ENCODE measurements at places on chromosomes 13 and 19.

- peak; percentile 92 for DNase-seq
Measured at GRCh38 chr19:49133621-49134454, 14.5 kb downstream of the PPFIA3 start.

- DNase-seq, result no peak
Measured at GRCh38 chr19:15995536-15995935, 46.7 kb downstream of the OR10H4 start.

DNA sequence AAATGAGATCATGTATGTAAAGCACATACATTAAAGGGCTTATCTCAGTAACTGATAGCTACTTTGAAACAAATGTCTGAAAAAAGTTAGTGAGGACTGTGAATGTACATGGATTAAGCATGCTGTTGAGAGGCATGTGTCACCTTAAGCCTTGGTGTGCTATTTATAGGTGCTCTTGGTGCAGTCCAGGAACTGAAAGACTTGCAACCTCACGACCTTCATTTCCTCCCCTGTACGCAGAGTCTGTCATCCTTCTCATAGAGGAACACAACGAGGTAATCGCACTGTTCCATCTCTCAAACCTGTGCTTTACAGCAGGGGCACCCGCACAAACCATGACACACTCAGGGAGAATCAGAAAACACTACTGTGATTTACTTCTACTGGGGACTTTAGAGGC is 65.6 kb downstream of the UFM1 start:
- no peak for DNase-seq

GRCh38 chr13:65856431-65856830 is 1373.7 kb downstream of the PCDH9 start:
- DNase-seq, result no peak

DNA sequence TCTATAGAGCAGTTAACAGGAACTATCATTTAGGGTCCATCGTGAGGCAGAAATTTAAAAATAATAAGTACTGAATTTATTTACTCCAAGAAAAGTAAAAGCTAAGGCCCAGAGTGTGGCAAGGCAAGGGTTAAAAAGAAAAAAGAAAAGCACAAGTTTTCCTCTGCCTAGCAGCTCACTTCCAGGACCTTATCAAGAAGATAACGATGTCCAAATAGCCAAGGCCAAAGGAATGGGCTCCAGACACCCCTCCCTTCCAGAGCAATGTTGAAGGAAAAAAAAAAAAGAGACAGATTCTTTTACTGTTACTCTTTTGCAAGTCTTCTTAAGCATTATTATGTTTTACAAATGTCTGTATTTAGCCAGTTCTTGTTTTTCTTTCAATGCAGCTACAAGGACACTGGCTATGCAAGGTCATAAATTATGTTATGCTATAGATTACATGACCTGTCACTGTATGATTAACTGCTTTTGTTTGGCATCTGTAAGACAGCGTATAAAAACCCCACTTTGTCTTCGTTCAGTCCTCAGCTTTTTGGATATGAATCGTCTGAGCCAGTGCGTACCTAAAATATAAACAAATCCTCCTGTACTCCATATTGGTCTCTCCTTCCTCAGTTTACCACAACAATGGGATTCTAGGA is 2.9 kb upstream of the ZNF700 start:
- DNase-seq, result no peak

DNA sequence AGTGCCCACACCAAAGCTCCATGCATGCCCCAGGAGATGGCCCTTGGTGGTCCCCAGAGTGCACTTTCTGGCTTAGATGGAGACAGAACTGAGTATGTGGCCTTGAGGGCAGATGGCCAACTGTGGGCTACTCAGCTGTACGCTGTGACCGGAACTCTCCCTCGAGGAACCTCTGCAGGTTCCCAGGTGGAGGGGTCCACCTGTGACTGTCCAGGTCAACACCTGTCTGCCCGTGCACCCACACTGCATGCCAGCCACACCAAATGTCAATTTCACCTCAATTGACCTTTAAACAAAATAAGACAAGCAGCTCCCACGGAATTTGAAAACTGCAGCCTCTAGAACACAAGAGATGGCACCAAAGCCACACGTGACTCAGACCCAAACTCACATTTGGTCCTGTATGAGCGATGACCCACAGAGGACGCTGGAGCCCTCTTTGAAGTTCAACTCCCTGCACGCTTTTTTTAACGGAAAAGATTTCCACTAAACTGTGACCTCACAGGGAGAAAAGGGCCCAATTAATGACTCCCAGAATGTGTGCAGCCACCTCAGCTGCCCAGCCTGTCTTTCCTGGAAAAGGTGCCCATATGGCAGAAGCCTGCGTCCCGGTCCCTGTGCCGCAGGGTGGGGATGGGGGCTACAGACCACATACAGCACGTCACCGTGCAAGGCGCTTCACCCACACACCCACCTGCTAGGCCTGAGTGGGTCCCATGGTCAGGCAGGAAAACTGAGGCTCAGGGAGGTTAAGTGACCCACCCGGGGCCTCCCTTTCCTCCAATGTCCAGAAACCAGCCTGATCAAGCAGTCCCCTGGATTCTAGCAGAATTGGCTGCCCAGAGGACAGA is 47.7 kb downstream of the KLF2 start:
- no peak for DNase-seq

GRCh38 chr13:60754211-60755090 is 357.4 kb downstream of the TDRD3 start:
- DNase-seq, result no peak

- DNase-seq, result no peak
Measured at GRCh38 chr13:22336460-22336859, 665.6 kb downstream of the FGF9 start.

DNA sequence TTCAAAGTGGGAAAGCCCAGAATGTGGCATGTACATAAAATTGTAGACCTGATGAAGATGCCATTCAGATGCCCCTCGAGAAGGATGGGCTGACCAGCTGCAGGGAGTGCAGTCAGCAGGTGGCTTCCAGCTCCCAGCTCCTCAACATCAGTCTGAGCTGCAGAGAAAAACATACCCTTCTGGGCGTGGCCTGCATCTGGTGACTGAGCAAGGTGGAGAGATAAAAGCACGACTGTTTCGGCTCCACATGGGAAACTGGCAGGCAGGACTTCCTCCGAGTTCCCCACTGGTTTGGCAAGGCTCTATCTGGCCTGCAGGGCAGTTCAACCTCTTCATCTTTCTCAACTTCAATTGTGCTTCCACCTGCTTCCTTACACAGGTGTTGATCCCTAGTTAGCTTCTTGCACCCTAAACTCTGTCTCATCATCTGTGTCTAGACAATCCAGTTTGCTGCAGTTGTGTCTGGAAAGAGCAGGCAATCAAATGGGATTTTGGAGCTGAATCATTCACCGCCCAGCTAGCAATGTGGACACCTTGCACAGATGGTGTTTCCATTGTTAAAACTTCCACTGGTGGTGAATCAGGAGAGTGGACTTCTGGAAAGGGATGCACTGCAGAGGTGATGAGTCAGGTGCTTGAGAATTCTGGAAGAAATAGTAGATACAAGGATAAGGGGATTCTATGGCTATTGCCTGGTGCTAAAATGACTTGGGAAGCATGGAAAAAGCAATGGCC is 56.8 kb downstream of the POLR1D start:
- DNase-seq, result no peak

DNA sequence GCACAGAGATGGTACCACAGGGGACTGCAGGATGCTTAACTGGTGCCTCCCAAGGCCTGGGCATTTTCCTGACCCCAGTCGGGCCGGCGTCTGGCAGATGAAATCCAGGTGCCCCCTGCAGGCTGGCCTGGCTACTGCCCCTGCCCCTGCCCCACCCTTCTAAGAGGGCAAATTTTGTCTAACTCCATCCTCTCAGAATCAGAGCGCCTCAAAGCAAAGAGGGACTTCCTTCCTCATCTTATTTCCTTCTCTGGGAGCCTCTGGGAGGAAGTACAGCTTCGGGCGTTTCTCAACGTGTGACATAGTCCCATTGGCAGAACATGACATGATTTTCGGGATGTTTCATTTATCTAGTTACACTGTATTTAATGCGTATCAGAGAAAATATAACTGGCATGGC is 2.7 kb downstream of the PRKACA start:
- peak; percentile 85 for DNase-seq

- DNase-seq, result no peak
Measured at GRCh38 chr13:107342747-107343146, 774.8 kb upstream of the ARGLU1 start.

- DNase-seq, result peak; percentile 29
Measured at GRCh38 chr13:45879666-45880065, 28.1 kb upstream of the SIAH3 start.

Data from right cardiac atrium (tissue), 5 donors.